ENCODE measurements at places on chromosomes 2 and 18.

GRCh38 chr18:6877288-6877687 is 147.8 kb downstream of the ARHGAP28 start:
- no peak for DNase-seq

DNA sequence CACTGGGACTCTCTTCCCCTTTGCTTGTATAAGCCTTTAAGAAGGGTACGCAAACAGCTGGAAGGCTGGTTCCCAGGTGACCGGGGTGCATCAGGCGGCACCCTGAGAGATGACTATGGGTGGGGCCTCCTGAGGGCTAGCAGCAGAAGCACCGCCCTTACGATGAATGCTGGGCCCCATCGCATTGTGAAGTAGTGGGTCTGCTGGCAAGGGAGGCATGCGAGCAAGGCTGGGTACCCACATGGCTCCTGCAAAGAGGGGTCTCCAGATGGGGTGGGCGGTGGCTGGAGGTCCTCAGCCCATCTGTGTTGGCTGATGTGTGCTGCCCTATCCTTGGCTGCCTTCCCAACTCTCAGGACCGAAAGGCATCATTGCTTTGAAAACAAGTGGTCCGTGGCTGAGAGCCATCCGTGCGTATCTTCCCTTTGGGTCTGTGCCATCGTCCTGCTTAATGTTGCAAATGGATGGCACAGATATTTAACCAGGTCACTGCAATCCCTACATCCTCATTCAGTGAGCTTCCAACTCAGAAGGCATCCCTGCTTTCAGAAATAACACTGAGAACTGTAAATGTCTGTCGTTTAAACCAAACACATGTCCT is 83.5 kb upstream of the GPC1 start:
- no peak for DNase-seq

- DNase-seq: no peak
These were observed 42.4 kb downstream of the MRPS5 start for GRCh38 chr2:95079199-95079683.

DNA sequence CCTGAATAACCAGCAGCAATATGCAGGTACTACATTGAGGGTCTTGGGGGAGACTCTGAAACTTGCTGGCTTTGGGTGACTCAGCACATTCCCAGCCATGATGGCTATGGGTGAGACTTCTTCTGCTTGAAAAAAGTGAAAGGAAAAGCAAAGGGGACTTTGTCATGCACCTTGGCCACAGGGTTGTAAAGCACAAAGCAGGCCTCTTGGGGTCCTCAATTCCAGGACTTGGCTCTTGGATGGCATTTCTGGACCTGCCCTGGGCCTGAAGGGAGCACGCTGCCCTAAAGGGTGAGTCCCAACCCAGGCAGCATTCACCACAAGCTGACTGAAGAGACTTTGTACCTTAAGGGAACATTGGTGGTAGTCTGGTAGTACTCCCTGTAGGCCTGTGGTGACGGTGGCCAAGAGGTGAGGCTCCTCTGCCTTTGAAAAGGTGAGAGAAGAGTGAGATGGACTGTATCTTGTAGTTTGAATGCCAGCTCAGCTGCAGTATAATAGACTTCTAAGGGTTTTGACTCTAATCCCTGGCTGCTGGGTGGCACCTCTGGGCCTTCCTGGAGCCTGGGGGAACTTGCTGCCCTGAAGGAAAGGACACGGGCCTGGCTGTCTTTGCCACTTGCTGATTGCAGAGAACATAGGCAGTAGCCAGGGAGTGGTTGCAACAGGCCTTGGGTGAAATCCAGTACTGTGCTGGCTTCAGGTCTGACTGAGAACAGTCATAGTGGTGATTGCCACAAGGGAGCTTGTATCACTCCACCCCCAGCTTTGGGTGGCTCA is 36.5 kb upstream of the CYTIP start:
- DNase-seq: no peak

GRCh38 chr2:207112785-207113184 is 53.0 kb downstream of the KLF7 start:
- no peak for DNase-seq

GRCh38 chr2:237574894-237575868 is 8.8 kb downstream of the PRLH start:
- no peak for DNase-seq

DNA sequence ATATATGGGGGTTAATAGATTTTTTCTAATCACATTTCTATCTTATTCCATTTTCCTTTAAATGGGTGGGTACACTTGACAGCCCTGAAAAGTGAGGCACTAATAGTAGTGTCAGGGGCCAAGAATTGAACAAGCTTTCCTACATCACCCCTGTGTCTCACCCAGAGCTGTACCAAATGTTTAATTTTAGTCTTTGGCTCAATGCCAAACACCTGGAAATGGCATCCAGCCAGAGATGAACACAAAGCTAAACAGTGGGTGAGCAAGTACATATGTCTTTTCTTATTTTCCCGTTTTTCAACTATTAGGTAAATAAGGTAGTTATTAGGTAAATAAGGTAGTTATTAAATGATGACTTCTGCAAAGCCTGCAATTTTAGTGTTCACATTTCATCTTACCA is 276.3 kb upstream of the ERBB4 start:
- no peak for DNase-seq

- DNase-seq: no peak
These were observed 2.0 kb upstream of the PRKCE start for GRCh38 chr2:45649462-45649857.

- peak; percentile 58 for DNase-seq
These were observed at the start of gene HSBP1L1 for GRCh38 chr18:79964330-79965118. HSBP1L1 (plus strand) TSS chr18:79964643; CDS start chr18:79964736, 93 bp downstream.

- DNase-seq: no peak
These were observed 131.9 kb downstream of the ATL2 start for GRCh38 chr2:38245114-38245641.

- DNase-seq: no peak
These were observed 892.2 kb upstream of the ZEB2 start for GRCh38 chr2:145412155-145412554.

GRCh38 chr2:53131416-53131815 is 636.2 kb upstream of the CHAC2 start:
- no peak for DNase-seq

- DNase-seq: no peak
These were observed 217.7 kb downstream of the MBD5 start for GRCh38 chr2:148238561-148238960.

GRCh38 chr2:161124201-161124600 is 36.0 kb upstream of the TANK start:
- DNase-seq: no peak

- no peak for DNase-seq
These were observed 828 bp downstream of the CIB4 start for GRCh38 chr2:26640331-26640745.

DNA sequence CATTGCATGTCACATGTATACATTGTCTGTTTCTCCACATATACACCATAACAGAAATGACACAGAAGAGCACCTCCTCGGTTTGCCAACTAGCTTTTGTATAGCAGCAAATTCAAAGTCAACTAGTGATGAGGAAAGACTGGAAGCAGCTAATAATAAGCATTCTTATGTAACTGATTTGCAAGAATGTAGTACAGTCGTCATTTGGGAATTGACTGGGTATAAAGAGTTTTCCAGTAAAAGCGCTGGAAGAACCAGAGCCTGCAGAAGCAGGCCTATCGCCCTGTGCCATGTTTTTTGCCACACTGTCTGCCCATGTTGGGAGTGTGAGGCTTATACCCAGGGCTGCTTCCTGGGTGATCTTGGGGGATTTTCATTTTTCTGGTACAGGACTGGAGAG is 310.6 kb downstream of the GBX2 start:
- no peak for DNase-seq

- no peak for DNase-seq
These were observed 11.3 kb downstream of the ZNF519 start for GRCh38 chr18:14120926-14121325.
